SK-N-SH (cell line): ENCODE measurements at places on chromosomes 7 and 10. TPM values are rescaled to one million over a fixed set of nuclear protein-coding genes. Genes with fewer than 3 reads are reported as not detected.
A peak's percentile ranks its signal among the peaks of the same experiment; 100 is the strongest.

- H3K27ac ChIP-seq: peak overlapping the region; percentile 87
- no peaks in the 10 kb centered on the region for H3K36me3 ChIP-seq
- peaks cover 6% of the 10 kb centered on the region; the same call in 1 of the 2 replicates for H3K4me1 ChIP-seq
- no peaks in the 10 kb centered on the region for H3K27me3 ChIP-seq
- H3K4me3 ChIP-seq: no peak overlapping the region
These were observed 83.2 kb upstream of the KIF5B start for GRCh38 chr10:32139223-32140073.

Gene IGF2BP3
- 34.4 and 46.5 TPM in 2 replicates for polyA plus RNA-seq

DNA sequence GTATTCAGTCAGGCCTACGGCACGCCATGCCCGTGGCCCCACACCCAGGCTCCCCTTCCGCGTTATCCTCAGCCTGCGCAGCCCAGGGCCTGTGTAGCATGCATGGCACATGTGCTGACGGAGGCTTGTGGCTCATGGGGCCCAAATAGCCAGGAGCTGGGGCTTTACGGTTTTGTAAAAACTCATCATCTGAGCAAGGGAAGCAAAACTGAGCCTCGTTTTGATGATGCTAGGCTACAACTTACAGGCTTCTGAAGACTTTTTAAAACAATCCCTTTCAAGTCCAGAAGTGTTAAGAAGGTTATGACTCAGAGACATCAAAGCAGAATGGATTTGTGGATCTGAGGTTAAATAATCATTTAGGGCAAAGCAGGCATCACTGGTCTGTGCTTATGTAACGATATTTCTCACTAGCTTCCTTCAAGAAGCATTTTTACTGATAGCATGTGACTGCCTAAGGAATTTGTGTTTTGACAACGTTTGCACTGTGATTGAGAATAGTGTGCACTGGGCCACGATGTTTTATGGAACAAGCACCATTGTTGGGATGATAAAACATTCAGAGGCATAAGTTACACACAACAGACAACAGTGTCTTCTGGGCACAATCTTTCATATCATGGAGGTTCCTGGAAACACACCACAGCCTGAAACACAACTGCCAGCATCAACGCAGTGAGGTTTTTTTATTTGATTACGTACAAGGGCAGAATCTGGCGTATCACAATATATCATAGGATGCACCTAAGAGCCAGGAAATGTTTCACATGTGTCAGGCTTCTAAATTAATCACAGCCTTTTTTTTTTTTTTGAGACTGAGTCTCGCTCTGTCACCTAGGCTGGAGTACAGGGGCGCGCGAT is 274.3 kb downstream of the CCDC3 start:
- no peak overlapping the region for H3K27ac ChIP-seq
- H3K36me3 ChIP-seq: no peaks in the 10 kb centered on the region
- H3K4me1 ChIP-seq: peaks cover 10% of the 10 kb centered on the region; the same call in 1 of the 2 replicates
- DNase-seq: no peak
- no peaks in the 10 kb centered on the region for H3K27me3 ChIP-seq

Gene ZDHHC16
- polyA plus RNA-seq: 71.5 and 84.2 TPM in 2 replicates

Gene CADPS2
- 0.05 TPM in 2 replicates for polyA plus RNA-seq

- H3K36me3 ChIP-seq: no peaks in the 10 kb centered on the region
- H3K4me3 ChIP-seq: no peak overlapping the region
- peak overlapping the region; percentile 37 for H3K27ac ChIP-seq
- no peaks in the 10 kb centered on the region; the same call in 1 of the 2 replicates for H3K4me1 ChIP-seq
- no peaks in the 10 kb centered on the region for H3K27me3 ChIP-seq
These were observed 28.3 kb downstream of the PPP1R3A start for GRCh38 chr7:113890331-113891030.

DNA sequence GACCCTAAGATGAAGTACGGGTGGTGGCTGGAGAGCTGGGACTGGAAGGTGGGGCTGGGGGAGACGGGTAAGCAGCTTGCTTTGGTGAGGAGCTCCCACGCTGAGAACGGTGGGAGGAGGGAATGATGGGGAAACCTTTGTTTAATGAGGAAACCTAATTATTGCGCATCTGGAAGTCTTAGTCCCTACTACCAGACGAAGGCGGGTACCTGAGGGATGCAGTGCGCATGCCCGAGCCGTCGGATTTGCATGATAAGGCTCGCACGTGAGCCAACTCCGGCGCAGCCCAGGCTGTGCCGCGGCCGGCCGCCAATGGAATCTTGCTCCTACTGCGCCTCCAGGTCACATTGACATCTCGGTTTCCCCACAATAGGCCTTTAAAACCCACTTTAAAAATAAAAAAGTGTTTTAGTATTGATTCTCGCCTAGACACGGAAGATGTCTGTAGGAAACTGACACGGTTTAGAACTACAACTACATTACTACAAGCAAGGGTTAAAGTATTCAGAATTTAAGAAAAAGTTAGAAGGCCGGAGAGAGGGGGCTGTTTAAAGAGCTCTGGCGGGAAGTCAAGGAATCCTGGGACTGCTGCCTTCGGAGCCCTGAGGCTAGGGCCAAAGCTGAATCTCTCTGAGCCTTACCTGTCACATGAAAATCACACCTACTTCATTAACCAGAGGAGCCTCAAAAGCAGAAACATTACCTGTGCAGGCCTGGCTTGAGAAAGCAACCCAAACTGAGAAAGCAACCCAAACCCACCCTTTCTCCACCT is 12.1 kb upstream of the DLX6 start:
- no peak overlapping the region for H3K4me3 ChIP-seq
- no peak for DNase-seq
- H3K27me3 ChIP-seq: peaks cover 4% of the 10 kb centered on the region; the same call in 1 of the 2 replicates
- H3K4me1 ChIP-seq: no peaks in the 10 kb centered on the region

DNA sequence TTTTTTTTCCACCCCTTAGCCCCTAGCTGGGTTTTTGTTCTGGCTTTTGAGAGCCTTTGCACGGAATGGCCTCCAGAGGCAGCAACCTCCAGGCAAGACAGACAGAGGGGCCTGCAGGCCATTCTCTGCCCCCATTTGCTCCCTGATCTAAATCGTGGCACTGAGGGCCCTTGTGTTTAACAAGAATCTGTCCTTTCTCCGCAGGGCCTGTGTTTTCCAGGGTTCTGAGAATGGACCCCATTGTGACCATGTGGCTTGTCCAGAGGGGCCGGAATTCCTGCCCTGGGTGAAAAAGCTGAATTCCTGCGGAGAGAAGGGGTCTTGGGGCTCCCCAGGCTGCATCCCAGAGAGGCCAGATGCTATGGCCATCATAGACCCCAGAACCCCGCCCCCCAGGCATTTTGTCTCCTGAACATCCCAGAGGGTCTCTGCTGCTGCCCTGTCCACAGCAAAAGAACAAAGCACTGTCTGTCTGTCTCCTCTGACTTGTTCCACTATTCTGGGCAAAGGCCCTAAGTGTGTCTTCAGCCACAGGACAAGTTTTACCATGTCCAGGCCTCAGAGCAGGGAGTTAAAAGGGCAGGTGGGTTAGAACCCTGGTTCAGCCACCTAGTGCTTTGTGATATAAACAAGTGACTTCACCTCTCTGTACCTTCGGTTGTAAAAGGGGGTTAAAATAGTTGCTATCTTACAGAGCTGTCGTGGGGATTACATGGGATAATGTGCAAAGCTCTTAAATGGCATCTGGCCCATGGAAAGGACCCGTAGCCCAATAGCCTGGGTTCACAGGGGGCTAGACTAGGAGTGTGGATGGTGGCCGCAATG is 155.6 kb downstream of the SH3PXD2A start:
- no peaks in the 10 kb centered on the region for H3K36me3 ChIP-seq
- H3K4me1 ChIP-seq: peaks cover 9% of the 10 kb centered on the region
- DNase-seq: peak; percentile 38

GRCh38 chr7:154584352-154585252 is 418.3 kb downstream of the PAXIP1 start:
- H3K27ac ChIP-seq: no peak overlapping the region
- no peaks in the 10 kb centered on the region for H3K27me3 ChIP-seq
- peaks cover 5% of the 10 kb centered on the region; the same call in 1 of the 2 replicates for H3K4me1 ChIP-seq
- no peak overlapping the region for H3K4me3 ChIP-seq
- DNase-seq: peak; percentile 56
- no peaks in the 10 kb centered on the region for H3K36me3 ChIP-seq

DNA sequence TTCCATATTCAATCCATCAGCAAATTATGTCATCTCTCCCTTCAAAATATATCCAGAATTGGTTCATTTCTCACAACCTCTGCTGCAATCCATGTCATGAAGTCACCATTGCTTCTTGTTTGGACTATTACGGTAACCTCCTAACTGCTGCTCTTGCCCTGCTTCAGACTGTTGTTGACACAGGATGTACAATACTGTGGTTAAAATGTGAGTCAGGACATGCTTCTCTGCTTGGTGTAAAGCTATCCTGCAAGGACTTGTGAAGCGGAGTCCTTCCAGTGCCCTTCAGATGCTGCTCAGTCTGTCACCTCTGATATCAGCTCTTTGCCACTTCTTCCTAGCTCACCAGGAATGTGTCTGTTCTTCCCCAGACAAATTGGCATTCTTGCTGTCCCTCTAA is 10.4 kb upstream of the NXPH1 start:
- no peak for DNase-seq
- H3K27me3 ChIP-seq: no peaks in the 10 kb centered on the region
- H3K4me1 ChIP-seq: no peaks in the 10 kb centered on the region
- no peak overlapping the region for H3K27ac ChIP-seq
- no peaks in the 10 kb centered on the region for H3K36me3 ChIP-seq
- no peak overlapping the region for H3K4me3 ChIP-seq

Gene GJD4
- polyA plus RNA-seq: not detected in 2 replicates

- H3K27me3 ChIP-seq: no peaks in the 10 kb centered on the region
- H3K36me3 ChIP-seq: no peaks in the 10 kb centered on the region
- no peak for DNase-seq
- peaks cover 11% of the 10 kb centered on the region; the same call in 1 of the 2 replicates for H3K4me1 ChIP-seq
- no peak overlapping the region for H3K27ac ChIP-seq
These were observed 2.5 kb downstream of the SNCG start for GRCh38 chr10:86960863-86961434.

DNA sequence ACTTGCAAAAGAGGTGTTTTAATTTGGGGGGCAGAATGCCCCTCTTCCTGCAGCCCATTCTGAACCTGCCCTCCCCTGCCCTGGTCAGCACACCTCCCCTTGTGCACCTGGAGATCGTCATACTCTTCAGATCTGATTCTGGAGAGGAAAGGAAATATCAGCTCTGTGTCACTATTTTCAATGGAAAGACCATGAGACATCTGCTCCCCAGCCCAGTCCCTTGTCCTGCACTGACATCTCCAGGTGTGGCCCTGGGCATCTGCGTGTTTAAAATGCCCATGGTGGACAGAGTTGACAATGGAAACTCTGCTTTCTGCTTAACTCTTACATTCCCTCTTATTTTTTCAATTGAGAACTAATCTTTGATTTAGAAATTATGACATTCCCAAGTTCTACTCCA is 41.6 kb upstream of the RASGEF1A start:
- H3K36me3 ChIP-seq: no peaks in the 10 kb centered on the region
- no peak overlapping the region for H3K27ac ChIP-seq
- H3K4me1 ChIP-seq: no peaks in the 10 kb centered on the region; the same call in 1 of the 2 replicates
- H3K4me3 ChIP-seq: no peak overlapping the region

Gene CPA2
- 0.03 TPM in 1 of 2 replicates, not detected in the other for polyA plus RNA-seq

- H3K36me3 ChIP-seq: peaks cover 9% of the 10 kb centered on the region
- H3K4me3 ChIP-seq: peak overlapping the region; percentile 79
- DNase-seq: no peak
- H3K27ac ChIP-seq: peak overlapping the region; percentile 62
- peaks cover 12% of the 10 kb centered on the region for H3K4me1 ChIP-seq
These were observed 2.0 kb downstream of the INSIG1 start for GRCh38 chr7:155299535-155300202.

Gene PRSS37
- polyA plus RNA-seq: not detected in 2 replicates

- H3K27me3 ChIP-seq: no peaks in the 10 kb centered on the region; the same call in 1 of the 2 replicates
- no peak for DNase-seq
- H3K27ac ChIP-seq: no peak overlapping the region
- no peaks in the 10 kb centered on the region for H3K36me3 ChIP-seq
These were observed 22.5 kb downstream of the ST8SIA6 start for GRCh38 chr10:17431871-17432311.

DNA sequence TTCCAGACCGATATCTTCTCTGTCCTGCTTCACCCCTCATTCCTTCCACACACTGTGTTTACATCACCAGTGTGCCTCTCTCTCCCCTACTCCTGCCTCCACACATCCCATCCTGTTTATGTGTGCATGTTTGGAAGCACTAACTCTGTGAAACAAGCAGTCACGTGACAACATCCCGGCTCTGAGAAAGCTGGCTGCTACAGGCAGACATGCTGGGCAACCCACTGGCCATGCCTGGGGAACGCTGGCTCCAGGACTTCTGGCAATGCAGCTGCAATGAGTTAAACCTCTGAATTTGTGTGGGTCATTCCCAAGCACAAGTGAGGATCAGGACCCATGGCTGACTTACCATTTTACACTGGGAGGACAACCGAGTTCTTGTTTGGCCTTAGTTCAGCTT is 74.0 kb downstream of the WNT2 start:
- no peak overlapping the region for H3K4me3 ChIP-seq
- no peaks in the 10 kb centered on the region for H3K27me3 ChIP-seq
- no peaks in the 10 kb centered on the region for H3K36me3 ChIP-seq
- no peak for DNase-seq
- no peaks in the 10 kb centered on the region for H3K4me1 ChIP-seq
- H3K27ac ChIP-seq: no peak overlapping the region

DNA sequence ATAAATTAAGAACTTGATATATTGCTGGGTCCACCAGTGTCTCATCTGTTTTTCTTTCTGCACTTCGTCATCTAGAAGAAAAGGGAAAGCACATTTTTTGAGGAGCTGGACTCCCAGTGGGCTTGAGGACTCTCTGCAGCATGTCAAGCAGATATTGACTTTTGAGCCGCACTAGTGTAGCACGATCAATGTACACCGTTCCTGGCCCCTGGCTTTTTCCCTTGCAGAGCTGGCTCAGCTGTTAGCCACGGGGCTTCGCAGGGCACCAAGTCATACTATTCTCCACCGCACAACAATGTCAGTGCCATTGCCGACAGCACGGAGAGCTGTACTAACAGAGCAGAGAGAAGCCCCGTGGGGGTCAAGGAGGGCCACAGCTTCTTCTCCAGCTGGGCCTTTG is 235.4 kb upstream of the HABP2 start:
- no peaks in the 10 kb centered on the region for H3K27me3 ChIP-seq
- H3K27ac ChIP-seq: no peak overlapping the region
- no peaks in the 10 kb centered on the region for H3K36me3 ChIP-seq
- no peak for DNase-seq

DNA sequence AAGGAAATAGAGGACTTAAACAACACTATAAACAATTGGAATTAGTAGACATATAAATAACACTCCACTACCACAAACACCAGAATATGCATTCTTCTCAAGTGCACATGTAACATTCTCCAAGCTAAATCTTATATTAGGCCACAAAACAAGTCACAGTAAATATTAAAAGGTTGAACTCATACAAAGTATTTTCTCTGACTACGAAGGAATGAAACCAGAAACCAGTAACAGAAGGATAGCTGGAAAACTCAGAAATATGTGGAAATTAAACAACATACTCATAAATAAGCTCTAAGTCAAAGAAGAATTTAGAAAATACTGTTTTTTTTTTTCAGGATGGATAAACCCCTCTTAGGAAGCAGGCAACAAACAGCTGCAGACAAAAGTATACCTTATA is 77.4 kb upstream of the IGFBP3 start:
- H3K36me3 ChIP-seq: no peaks in the 10 kb centered on the region
- H3K4me1 ChIP-seq: no peaks in the 10 kb centered on the region
- no peak overlapping the region for H3K4me3 ChIP-seq
- H3K27me3 ChIP-seq: no peaks in the 10 kb centered on the region
- H3K27ac ChIP-seq: no peak overlapping the region

Gene EGFR
- polyA plus RNA-seq: 30.7 and 37.6 TPM in 2 replicates
